Naive thymus-derived CD4-positive, alpha-beta T cell (primary cell): ENCODE measurements at places on chromosomes 16 and 17.
A peak's percentile ranks its signal among the peaks of the same experiment; 100 is the strongest.

- no peaks in the 10 kb centered on the region for H3K36me3 ChIP-seq
- no peak overlapping the region for H3K27ac ChIP-seq
- no peak overlapping the region for H3K4me3 ChIP-seq
Measured at GRCh38 chr17:69607162-69607834, 192.8 kb downstream of the MAP2K6 start.

- no peak for DNase-seq
- no peak overlapping the region for H3K4me3 ChIP-seq
- H3K27me3 ChIP-seq, result no peaks in the 10 kb centered on the region
Measured at GRCh38 chr16:59369523-59369922, 635.4 kb upstream of the GOT2 start.

DNA sequence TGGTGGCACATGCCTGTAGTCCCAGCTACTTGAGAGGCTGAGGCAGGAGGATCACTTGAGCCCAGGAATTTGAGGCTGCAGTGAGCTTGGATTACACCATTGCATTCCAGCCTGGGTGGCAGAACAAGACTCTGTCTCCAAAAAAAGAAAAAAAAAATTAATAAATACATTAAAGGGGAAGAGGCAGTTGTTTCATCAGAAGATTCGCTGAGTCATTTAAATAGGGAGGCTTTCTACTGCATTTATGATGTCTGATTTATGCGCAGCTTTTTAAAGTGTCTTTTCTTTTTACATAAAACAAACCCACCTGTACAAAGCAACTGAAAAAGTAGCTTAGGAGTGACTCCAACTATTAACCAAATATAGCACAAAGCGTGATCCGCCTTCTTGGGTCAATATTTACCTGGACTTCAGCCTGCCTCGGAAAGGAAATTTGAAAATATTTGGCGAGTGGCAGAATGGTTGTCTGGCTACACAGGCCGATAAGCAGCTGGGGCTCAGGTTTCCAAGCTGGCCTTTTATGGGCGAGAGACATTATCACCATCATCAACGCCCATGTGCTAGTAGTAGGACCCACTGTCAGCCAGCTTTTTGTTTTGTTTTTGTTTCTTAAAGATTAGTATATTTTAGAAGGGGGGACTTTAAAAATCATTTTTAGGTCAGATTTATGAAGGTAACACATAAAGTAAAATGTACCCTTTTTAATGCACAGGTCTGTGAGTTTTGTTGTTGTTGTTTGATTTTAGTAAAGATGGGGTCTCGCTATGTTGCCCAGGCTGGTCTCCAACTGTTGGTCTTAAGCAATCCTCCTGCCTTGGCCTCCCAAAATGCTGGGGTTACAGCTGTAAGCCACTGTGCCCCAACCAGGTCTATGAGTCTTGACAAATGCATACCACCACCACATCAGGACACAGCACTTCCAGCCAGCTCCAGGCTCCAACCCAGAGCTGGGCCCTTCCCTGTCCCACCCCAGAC is 42.5 kb upstream of the RASD1 start:
- no peak overlapping the region for H3K4me3 ChIP-seq
- no peak for DNase-seq
- no peaks in the 10 kb centered on the region for H3K27me3 ChIP-seq
- no peaks in the 10 kb centered on the region for H3K36me3 ChIP-seq

DNA sequence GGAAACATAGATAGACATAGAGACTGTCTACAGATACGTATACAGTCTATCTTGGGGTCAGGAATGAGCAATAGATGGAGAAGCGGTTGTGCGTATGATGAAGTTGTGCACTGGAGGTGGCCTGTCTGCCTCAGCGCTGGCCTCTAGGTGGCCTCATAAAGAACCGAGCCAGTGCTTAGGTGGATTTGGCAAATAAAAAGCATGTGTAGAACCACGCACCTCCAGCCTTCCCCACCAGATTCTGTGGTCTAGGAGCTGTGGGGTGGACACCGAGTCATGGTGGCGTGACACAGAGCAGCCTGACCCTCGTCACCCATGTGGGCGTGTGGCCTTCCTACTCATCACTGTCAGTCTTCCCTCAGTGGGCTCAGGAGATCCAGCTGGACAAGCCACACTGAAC is 34.0 kb downstream of the PGS1 start:
- peaks cover 26% of the 10 kb centered on the region for H3K36me3 ChIP-seq
- no peaks in the 10 kb centered on the region for H3K27me3 ChIP-seq
- peaks cover 31% of the 10 kb centered on the region for H3K4me1 ChIP-seq
- peak overlapping the region; percentile 75 for H3K27ac ChIP-seq
- H3K4me3 ChIP-seq, result no peak overlapping the region

DNA sequence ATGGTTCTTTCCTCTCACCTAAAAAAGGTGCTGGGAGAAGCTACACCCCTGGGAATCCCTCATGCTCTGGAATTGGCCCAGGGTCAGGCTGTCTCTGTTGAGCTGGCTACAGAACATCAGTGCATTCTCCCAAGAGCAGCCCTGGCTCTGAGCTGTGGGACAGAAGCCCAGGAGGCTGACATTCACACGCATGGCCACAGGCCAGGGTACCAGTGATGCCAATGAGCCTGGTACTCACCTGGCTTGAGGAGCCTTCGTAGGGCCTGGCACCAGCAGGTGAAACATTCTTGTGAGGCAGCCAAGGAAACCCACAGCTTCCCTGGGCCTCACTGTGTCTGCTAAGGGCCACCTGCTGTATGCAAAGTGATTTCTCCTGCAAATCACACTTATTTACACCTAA is 121.7 kb upstream of the CCL2 start:
- no peaks in the 10 kb centered on the region for H3K4me1 ChIP-seq
- no peak for DNase-seq
- no peaks in the 10 kb centered on the region for H3K36me3 ChIP-seq
- H3K4me3 ChIP-seq, result no peak overlapping the region

- H3K4me3 ChIP-seq, result no peak overlapping the region
- no peak for DNase-seq
- H3K36me3 ChIP-seq, result no peaks in the 10 kb centered on the region
- H3K4me1 ChIP-seq, result no peaks in the 10 kb centered on the region
- no peak overlapping the region for H3K27ac ChIP-seq
- no peaks in the 10 kb centered on the region for H3K27me3 ChIP-seq
Measured at GRCh38 chr17:81517339-81518112, 4.9 kb upstream of the ACTG1 start.

DNA sequence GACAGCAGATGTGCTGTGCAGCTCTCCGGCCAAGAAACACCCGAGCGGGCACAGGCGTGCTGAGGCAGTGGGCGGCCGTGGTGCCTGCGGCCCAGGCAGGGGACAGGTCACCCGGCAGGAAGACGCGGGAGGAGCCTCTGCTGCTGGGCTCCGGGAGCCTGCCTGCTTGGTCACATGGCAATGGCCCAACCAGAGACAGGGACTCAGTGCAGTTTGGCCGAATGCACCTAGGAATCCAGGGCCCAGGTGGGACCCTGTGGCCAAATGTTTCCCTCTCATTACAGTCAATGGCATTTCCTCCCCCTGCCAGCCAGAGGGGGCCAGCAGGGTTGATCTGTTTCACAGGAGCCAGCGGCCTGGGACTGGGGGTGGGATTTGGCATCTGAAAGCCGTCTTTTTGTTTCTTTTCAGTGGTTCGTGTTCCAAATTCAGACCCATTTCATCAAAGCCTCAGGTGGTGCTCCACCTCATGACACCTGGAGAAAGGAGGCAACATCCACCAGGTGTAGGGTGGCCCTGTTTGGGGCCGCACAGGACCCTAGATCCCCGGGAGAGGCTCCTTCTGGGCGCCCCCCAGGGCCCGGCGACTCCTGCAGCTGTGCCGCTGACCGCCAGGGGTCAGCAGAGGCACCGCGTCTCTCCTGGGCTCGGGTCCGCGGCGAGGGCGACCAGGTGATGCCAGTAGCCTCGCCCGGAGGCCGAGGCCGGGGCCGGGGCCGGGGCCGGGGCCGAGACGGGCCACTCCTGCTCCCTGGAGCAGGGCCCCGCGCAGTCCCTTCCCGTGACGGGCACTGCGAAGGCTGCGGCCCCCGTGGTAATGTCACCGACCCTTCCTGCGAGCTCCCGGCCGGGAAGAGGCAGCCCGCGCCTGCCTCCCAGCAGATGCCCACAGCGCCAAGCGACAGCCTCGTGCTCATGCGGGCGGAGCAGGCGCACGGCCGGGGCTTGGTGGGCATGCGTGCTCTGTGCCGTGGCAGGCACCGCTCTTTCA is 118.5 kb downstream of the C16orf78 start:
- no peaks in the 10 kb centered on the region for H3K36me3 ChIP-seq
- no peak overlapping the region for H3K27ac ChIP-seq
- DNase-seq, result peak; percentile 42
- H3K4me3 ChIP-seq, result no peak overlapping the region

DNA sequence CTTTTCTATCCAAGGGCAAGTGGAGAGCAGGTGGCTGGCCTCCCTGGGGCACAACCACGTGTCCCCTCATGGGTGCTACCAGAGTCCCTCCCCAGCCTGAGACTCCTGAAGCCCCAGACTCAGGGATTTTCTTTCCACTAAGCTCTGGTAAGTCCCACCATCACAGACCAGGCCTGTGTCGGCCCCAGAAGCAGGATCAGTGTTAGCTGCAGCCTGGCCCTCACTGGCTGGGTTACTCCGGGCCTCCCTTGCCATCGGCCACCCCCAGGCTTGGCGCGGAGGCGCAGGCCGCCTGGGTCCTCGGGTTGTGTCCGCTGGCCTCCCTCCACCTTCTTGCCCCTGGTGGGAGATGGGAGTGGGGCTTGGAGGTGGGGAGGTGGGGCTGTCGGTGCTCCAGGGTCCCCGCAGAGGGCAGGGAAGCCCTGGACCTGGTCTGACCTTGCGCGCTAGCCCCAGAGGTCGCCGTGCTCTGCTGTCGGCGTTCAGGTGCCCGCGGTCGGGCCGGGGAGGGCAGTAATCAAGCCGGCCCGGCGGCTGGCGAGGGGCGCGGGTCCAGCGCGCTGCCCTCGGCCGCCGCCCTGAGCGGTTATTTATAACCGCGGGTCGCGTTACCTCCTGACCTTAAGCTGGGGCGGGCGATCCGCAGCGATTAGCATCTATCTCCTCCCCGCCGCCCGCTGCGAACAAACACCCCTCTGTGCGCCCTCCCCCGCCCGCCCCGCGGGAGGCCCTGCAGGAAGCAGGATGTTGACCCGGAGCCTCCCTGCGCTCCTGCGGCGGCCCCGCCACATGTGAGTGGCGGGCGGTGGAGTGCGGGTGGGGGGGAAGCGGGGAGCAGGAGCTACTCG is 78.1 kb upstream of the TOB1 start:
- peak overlapping the region; percentile 73 for H3K4me3 ChIP-seq
- no peaks in the 10 kb centered on the region for H3K27me3 ChIP-seq
- H3K4me1 ChIP-seq, result peaks cover 17% of the 10 kb centered on the region
- peak; percentile 79 for DNase-seq

- H3K4me1 ChIP-seq, result no peaks in the 10 kb centered on the region
- no peak for DNase-seq
- no peak overlapping the region for H3K4me3 ChIP-seq
- H3K27ac ChIP-seq, result no peak overlapping the region
- H3K27me3 ChIP-seq, result no peaks in the 10 kb centered on the region
Measured at GRCh38 chr17:61784510-61784909, 78.8 kb downstream of the BRIP1 start.

DNA sequence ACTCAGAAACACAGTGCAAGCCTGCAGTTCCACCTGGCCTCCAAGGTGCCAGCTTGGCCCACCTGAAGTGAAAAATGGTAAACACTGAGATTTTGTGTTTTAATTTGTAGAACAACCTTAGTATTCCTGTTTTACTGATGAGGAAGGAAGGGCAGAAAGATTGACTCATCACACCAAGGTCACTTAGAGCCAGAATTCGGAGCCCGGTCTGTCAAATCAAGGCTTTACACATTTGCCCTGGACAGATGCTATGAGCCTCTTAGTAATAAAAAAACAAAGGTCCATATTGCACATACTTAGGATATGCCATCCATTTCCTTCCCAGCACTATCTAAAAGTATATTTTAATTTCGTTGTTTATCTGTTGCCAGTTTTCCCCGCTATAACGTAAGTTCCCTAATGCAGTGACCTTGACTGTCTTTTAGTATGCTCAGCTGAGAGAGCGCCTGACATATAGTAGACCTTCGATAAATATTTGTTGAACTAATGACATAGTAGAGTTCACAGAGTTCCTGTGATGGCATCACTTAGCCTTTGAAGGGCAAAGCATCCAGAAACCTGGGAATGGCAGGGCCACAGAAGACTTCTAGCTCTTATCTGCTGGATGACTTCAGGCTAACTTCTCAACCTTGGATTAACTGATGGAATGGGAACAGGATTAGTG is 7.2 kb upstream of the TBKBP1 start:
- H3K27ac ChIP-seq, result no peak overlapping the region
- no peak for DNase-seq
- no peak overlapping the region for H3K4me3 ChIP-seq
- H3K36me3 ChIP-seq, result peaks cover 9% of the 10 kb centered on the region

DNA sequence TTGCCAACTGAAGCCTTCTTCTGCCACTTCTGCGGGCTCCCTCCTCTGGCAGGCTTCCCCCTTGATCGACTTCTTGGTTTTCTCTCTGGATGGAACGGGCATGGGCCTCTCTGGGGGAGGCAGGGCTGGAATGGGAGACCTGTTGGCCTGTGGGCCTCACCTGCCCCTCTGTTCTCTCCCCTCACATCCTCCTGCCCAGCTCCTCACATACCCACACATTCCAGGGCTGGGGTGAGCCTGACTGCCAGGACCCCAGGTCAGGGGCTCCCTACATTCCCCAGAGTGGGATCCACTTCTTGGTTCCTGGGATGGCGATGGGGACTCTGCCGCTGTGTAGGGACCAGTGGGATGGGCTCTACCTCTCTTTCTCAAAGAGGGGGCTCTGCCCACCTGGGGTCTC is 6.5 kb upstream of the LASP1NB start:
- no peak overlapping the region for H3K4me3 ChIP-seq
- H3K4me1 ChIP-seq, result no peaks in the 10 kb centered on the region
- DNase-seq, result no peak
- H3K36me3 ChIP-seq, result peaks cover 20% of the 10 kb centered on the region
- H3K27ac ChIP-seq, result no peak overlapping the region
- no peaks in the 10 kb centered on the region for H3K27me3 ChIP-seq

DNA sequence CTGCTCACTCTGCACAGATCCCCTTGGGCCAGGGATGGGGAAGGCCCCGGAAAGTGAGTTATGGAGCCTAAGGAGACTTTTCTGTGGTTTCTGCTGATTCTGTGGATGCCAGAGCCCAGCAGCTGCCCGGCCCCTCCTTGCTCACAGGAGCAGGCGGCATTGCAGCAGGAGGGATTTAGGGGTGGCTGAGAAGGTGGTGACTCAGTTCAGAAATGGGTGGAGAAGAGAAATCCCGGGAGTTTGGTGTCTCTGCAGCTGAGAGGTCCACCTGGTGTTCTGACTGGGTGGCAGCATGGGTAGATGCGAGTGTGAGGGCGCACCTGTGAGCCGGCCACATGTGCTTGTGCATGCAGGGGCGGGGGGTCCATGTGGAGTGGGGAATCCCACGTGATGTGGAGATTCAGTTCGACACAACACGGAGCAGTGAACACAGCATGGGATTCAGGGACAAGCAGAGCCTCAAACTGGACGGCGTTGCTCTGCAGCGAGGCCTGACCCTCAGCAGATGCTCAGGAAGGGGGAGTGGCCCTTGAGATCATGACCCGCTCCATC is 16.0 kb upstream of the SPPL2C start:
- DNase-seq, result no peak
- H3K36me3 ChIP-seq, result no peaks in the 10 kb centered on the region
- H3K4me1 ChIP-seq, result no peaks in the 10 kb centered on the region
- no peaks in the 10 kb centered on the region for H3K27me3 ChIP-seq
- no peak overlapping the region for H3K27ac ChIP-seq

- DNase-seq, result no peak
- H3K27me3 ChIP-seq, result peaks cover 2% of the 10 kb centered on the region
- H3K27ac ChIP-seq, result no peak within 1 kb of the TSS
- H3K4me3 ChIP-seq, result no peak within 1 kb of the TSS
Measured at GRCh38 chr16:23712976-23713375, at the start of gene ERN2. Gene ERN2 (minus strand): TSS chr16:23713222. CDS start chr16:23713187, 35 bp downstream.
